ENCODE measurements at places on chromosomes 7 and 10.

DNA sequence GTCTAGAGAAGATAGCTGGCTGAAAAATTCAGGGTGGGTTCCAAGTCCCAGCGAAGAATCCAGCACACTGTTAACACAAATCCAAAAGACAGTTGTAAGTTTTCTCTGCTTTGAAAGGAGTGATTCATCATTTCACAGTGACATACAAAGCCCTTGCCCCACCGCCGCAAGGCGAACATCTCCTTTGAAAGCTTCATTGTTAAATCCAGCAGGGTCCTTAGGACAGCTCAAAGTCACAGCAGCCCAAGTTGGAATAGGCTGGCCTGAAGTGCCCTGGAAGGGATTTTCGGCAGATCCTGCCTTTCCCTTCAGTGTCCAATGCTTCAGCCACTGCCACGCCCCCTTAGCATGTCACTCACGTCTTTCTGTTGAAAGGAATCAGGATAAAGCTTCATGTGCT is 526.1 kb downstream of the CALN1 start:
- DNase-seq: no peak

GRCh38 chr10:131431978-131432690 is 120.6 kb upstream of the TCERG1L start:
- DNase-seq: no peak

DNA sequence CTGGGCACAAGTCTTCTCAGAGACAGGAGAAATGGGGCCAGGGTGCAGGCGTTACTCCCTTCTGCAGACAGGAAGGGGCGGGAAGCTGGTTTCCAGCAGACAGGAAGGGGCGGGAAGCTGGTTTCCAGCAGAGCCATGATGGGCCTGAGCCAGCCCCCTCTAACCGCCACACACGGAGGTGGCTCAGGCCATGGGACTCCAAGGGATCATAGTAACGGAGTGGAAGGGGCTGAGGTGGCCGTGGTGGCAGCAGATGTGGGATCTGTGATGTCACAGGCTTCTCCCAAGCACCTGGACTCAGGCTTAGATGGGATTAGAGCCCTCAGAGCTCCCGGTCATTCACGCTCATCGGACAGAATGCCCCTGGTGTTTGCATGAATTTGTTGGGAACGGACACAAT is 177.8 kb downstream of the USP6NL start:
- DNase-seq: no peak

DNA sequence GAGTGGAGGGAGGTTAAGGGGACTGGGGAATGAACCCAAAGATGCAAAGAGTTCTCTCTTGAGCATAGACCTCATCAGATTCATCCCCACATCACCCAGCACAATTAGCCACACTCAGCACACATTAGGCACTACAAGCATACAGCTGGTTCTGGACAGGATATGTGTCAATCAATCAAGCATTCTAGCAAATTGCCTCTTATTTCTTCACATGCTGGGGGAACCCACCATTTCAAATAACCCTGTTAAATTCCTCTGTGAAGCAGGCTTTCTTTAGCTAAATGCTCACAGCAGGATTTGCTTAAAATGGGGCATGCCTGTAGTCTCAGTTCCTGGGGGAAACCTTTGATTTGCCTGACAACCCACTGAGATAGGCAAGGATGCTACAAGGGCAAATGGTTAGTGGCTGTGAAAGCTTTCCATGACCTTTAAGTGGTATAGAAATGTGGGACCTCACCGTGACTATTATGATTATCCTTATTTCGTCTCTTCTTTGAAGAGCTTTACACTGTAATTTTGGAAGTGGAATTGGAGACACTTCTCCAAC is 193.4 kb upstream of the ZMIZ1 start:
- no peak for DNase-seq

GRCh38 chr7:130207033-130207432 is 627 bp upstream of the SSMEM1 start:
- DNase-seq: no peak

DNA sequence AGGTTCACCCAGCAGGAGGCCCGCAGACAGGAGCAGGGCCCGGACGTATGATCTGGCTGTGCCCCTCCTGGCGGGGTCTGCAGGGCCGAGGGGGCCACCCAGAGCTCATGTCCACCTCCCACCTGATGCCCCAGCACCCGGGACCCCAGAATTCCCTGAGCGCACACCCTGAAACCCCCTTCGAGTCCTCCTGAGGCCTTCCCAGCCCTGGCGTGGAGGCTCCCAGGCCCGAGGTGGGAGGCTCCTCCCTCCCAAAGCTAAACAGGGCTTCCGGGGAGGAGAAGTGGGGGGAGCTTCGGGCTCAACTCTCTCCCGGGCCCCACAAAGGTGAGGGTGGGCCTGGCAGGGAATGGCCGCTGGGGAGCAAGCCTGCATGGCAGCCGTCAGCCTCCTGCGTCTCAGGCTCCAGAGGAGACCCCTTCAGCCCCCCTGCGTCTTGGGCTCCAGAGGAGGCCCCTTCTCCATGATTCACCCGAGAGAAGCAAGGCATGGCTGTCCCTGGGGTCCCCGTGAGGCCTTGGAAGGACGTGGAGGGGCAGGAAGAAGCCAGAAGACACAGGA is 30.2 kb downstream of the MICALL2 start:
- DNase-seq: no peak

DNA sequence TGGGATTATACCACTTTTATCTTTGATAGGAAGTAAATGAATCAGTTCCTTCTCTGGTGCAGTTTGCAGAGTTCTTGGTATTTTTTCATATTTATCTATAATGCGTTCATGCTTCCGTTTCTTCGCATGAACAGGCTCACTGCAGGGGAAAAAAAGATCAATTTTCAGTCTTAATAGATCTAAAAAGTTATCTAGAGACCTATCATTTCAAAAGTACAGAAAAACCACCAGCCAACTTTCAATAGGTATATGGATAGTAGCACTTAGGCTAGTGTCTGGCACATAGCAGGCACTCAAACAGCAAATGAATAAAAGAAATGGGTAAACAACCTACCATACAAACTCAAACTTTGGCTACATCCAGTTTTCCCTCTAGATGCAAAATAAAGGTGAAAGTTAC is 5.5 kb downstream of the NOC3L start:
- no peak for DNase-seq

- DNase-seq: no peak
These were observed 112.0 kb downstream of the NT5C2 start for GRCh38 chr10:103080891-103081581.

GRCh38 chr7:17298840-17299482 is 509 bp downstream of the AHR start:
- DNase-seq: peak; percentile 33

GRCh38 chr10:117652228-117653169 is 110.0 kb downstream of the EMX2 start:
- DNase-seq: no peak

DNA sequence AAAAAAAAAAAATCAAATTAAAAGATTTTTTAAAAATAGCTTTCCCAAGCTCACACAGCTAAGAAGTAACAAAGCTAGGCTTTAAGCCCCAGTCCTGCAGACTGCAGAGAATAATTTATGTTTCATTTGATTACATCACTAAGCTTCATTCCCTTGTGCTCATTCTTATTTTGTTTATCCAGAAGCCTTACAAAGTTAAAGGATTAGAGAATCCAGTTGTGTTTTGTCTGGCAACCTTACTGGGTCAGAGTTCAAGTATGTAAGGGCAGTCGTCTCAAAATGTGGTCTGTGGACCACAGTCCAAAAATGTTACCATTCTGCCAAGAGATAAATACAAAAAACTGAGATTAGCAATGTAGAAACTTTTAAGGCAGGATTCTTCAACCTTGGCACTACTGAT is 32.1 kb upstream of the EZH2 start:
- DNase-seq: no peak

DNA sequence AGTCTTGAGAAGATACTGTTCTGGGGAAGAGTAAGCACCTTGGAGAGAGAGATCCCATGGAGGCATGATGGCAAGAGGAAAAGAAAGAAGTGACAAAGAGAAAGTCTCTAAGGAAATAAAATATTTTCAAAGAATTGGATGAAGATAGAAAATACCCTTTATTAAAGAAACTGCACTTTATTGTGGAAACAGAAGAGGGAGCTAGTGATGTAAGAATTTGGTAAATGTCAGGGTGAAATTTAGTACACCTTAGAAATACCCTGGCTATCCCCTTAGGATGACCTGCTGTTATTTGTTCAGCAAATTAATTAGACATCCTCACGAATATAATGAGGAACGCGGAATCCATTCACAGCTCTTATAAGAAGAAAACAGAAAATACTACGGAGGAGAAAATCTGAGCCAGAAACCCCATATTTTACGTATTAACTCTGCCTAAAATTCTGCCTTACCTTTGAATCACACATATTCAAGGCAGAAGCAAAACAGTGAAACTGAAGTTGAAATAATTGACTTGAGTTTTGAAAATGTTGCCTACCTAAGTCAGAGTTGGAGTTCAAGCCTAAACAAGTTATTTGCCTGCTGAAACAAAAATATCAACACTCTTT is 90.7 kb downstream of the TFPI2 start:
- no peak for DNase-seq

DNA sequence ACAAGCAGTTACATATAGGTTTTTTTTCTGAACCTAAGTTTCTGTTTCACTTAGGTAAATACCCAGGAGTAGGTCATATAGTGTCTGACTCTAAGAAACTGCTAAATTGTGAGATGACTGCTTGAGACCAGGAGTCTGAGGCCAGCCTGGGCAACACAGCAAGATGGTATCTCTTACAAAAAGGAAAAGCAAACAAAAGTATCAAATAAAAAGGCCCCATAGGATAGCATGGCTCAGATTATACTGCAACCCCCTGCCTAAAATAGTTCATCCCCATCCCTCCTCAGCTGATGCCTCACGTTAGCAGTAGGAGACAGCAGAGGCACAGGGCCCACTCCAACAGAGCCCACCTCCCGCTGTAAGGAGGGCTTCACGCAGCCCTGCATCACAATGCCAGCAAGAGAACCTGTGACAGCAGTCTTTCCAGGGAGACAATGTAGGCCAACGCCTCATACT is 90.3 kb downstream of the SRPK2 start:
- no peak for DNase-seq

DNA sequence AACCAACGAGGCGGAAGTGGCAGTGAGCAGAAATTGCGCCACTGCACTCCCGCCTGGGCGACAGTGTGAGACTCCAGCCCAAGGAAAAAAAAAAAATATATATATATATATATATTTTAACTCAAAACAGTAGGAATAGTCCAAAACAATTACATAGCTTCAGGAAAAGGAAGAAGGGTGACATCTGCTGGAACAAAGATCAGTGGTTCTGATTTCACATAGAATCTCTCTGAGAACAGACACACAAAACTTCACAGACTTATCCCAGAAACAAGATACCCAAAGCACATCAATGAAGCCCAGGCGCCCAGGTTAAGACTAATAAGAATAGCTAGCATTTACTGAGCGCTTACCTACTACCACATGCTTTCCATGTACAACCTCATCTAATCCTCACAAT is 45.0 kb downstream of the DNMBP start:
- DNase-seq: no peak

GRCh38 chr10:103595933-103596726 is 102.6 kb downstream of the NEURL1 start:
- no peak for DNase-seq

- no peak for DNase-seq
These were observed 39.0 kb upstream of the IFRD1 start for GRCh38 chr7:112411186-112411795.

DNA sequence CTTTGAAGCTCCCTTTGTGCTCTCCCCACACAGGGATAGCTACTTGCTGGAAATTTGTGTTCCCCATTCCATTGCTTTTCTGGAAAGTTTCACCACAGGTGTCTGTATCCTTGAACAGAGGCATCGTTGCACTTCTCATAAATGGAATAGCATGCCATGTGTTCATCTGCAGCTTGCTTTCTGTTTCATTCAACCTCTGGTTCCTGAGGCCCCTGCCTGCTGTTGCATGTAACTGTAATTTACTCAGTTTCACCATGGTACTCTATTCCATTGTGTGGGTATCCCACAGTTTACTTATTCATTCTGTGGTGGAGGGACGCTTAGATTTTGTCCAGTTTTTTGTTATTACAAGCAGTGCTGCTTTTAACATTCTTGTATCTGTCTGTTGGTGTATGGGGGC is 32.0 kb downstream of the EEPD1 start:
- no peak for DNase-seq

- no peak for DNase-seq
These were observed 31.7 kb upstream of the CNPY1 start for GRCh38 chr7:155578016-155578415.

- DNase-seq: no peak
These were observed 40.9 kb upstream of the PNLIP start for GRCh38 chr10:116504786-116505185.

DNA sequence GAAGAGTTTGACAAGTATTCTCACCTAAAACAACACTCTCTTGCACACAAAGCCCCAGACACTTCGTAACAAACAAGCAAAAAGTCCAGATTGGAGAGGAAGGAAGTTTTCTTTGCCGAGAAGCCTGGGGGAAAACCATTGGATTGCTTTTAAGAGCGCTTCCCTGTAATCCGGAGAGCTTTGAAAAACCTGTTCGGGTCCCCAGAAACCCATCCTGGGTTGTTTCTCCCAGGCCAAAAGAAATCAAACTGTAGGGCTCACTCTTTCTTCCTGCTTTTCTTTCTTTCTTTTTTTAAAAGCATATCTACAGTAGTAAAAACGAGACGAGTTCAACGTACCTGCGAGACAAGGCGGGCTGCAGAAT is 655 bp downstream of the SP8 start:
- DNase-seq: no peak

- DNase-seq: no peak
These were observed 1.1 kb upstream of the HOXA1 start for GRCh38 chr7:27096768-27097514.

DNA sequence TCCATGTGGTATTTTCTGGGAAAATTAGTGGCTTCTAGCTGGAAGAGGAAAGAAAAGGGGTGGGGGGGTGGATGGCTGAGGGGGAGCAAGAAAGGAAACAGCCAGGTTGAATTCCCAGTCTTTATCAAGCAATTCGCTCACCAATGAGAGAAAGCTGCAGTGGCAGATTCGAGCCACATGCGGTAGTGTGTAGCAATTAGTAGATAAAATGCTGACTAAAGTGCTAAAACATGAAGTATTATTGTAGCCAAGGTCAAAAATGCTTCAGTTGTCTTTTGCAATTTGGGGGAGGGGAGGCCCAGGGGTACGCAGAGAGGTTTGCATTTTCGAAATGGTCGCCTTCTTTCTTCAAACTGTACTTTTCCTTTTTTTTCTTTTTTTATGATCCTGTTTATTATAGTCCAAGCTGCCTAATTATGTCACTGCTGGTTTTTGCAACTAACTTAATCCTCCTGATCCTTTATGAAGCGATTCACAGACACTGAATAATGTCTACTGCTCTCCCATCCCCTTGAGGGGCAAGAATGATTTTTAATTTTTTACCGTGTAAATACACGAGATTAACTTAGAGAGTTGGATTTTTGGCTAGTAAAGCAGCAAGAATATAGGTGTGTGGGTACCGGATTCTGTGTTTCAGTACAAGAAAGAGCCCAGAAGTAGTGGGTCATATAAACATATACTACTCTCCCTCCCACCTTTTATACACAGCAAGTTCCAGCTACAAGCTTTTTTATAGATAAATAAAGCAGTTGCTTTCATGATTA is 3.6 kb upstream of the ARID5B start:
- DNase-seq: no peak

- DNase-seq: peak; percentile 10
These were observed at the start of gene GIMAP6 for GRCh38 chr7:150631866-150632864. GIMAP6 (minus strand) TSS chr7:150632385; CDS start chr7:150630142, 2,243 bp downstream.
